Astrocyte of the hippocampus (primary cell): ENCODE measurements at places on chromosomes 5 and 9.

DNA sequence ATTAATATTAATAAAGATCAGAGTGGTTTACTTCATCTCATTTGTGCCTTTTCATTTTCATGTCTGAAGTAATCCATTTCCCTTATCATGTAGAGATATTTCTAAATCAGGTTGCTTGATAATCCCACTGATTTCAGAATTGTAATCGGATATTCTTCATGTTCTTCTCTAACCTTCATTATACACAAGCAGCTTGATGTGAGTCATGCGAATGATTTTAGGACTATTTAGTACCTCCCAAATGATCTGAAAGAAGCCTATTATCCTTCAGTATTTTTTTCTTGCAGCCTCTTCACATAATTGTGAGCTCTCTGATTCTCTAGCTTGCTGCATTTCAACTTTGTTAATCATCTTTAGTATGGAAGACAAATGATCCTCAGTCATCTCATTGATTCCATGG lies 182.0 kb downstream of the GIN1 start:
- DNase-seq = peak; percentile 36

GRCh38 chr9:79013715-79014610 lies 557.8 kb upstream of the TLE4 start:
- no peak for DNase-seq

- no peak for DNase-seq
Observed at GRCh38 chr5:38554861-38555260, 1.6 kb downstream of the LIFR start.

GRCh38 chr5:73969195-73970036 lies 343.4 kb downstream of the ARHGEF28 start:
- no peak for DNase-seq

DNA sequence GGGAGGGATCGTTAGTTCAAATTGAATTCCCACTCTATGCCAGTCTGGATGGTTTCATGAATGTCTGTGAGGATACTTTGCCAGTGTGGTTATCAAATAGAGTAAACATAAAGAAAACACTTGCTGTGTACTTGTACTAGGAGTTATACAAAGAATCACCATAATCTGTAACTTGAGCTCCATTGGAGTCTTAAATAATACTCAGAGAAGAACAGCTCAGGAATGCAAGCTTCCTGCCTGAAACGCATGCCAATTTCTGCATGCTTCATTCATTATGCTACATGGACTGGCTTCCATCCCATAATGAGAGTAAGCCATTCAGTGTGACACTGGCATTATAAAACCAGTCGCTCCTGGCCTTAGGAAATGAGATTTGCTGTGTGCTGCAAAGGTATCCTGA lies 351.4 kb downstream of the SEMA5A start:
- DNase-seq = peak; percentile 86

GRCh38 chr9:107890921-107891465 lies 401.4 kb upstream of the KLF4 start:
- DNase-seq = peak; percentile 34

DNA sequence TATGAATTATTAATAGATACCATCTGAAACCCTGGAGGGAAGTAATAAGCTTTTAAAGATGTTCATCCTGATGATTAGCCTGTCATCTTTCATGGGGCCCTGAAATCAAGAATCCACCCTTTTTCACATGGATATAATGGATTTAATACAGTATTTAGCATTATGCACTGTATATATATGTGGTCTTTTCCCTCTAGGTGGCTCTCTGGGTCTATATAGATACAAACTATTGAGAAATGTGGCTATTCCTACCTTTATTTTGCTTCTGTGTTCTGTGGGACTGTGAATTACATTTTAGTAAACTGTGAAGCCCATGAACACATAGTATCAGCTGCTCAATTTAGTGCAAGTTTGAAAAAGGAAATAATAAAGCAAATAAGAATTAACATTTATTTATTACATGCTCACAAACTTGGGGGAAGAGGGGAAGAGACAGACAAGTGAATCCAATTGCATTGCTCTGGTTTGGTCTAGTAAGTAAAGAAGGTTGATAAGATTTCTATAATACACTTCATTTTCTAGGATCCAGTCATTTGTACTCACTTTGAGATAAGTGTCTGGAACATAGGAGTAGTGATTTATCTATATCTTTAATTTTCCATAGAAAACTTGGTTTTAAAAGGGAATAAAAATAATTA lies 112.2 kb downstream of the SCAMP1 start:
- DNase-seq = peak; percentile 15

GRCh38 chr5:79856456-79857055 lies 134.5 kb downstream of the MTX3 start:
- DNase-seq = no peak

GRCh38 chr5:143696921-143697320 lies 115.0 kb upstream of the HMHB1 start:
- no peak for DNase-seq

DNA sequence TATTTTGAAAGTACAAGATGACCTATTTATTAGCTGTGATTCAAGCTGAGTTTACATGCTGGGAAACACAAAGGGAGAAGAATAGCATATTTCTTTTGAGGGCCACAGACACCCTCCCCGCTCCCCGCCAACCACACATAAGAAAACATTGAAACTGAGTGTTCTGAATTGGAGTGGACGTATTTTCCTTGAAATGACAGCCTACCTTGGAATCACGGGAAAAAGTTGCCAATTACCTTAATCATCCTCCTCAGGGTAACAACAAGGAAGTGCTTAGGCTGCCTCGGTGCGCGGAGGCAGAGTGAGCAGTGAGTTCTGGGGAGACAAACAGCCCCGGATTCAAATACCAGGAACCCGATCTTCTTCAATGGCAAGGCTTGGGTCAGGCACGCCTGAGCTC lies 31.4 kb downstream of the CFAP77 start:
- DNase-seq = no peak

GRCh38 chr5:40985501-40985900 lies 76.2 kb downstream of the C7 start:
- DNase-seq = no peak

DNA sequence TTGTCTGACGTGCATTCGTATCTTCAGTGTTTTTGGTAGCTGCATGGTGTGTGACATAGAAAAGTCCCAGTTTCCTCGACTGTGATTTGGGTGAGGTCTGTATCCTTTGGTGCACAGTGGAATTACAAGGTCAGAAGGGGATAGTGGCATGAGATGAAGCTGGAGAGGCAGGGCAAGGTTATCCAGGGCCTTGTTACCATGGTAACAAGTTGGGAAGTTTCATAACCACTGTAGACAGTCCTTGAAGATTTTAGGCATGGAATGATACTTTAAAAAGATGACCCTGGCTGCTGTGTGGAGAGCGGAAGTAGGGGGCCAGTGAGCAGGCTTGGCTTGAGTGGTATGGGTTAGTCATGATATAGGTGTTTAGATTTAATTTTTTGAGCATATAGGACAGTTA lies 11.9 kb downstream of the EHMT1 start:
- no peak for DNase-seq

DNA sequence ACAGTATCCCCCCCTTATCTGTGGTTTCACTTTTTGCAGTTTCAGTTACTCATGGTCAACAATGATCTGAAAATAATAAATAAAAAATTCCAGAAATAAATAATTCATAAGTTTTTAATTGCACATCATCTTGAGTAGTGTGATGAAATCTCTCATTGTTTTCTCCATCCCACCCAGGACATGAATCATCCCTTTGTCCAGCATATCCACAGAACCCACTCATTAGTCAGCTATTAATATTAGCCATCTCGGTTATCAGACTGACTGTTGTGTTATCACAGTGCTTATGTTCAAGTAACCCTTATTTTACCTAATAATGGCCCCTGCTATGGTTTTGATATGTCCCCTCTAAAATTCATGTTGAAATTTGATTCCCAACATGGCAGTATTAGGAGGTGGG lies 40.7 kb downstream of the FAM114A2 start:
- DNase-seq = no peak

DNA sequence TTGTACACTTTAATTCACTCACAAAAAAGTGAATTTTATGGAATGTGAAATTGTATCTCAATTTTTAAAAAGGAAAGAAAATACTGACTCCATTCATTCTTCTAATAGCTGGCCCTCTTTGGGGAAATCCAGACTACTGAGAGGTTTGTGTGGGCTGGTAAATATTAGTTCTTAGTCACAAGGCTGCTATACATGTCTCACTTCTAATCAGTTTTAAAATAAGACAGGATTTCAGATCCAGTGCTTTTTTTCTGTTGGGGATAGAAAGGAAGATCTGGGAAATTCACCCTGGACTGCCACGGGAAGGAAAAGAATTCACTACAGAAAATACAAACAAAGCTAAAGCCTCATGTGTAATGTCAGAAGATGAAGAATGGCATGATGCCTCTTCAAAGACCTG lies 32.7 kb upstream of the ADAMTSL1 start:
- DNase-seq = peak; percentile 17

DNA sequence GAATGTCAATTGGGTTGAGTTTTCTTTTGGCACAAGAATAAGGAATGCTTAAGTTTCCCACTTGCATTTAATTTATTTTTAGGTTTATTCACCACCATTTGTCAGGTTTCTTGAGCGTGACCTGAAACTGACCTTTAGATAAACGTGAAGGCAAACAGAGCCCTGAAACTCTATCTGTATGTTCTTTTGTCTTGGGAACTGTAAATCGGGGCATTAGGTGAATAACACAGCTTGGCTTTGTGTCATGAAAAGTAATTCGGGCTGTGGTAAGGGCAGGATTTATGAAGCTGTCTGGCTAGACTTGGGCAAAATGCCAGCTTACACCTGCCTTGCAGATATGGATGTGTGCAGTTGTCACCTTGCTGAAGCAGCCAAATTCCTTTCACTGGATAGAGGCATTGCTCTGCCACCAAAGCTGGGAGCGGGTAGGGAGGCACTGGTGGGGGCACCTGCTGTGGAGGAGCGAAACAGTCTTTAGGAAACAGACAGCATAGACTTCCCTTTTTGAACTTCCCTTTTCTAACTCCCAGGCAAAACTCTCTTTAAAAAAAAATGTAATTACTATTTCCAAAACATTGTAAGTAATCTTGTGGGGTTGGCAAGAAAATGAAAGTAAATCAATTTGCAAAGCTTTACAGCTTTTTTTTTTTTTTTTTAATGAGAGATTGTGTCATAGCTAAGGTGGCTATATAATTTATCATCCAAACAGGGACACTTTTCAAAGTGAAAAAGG lies 545.2 kb downstream of the CSNK1G3 start:
- peak; percentile 57 for DNase-seq

- DNase-seq = no peak
Observed at GRCh38 chr5:43589310-43589709, 13.7 kb upstream of the NNT start.

GRCh38 chr9:35684921-35685320 lies 4.8 kb downstream of the TPM2 start:
- no peak for DNase-seq

GRCh38 chr9:97388721-97389238 lies 23.1 kb upstream of the TDRD7 start:
- DNase-seq = no peak

DNA sequence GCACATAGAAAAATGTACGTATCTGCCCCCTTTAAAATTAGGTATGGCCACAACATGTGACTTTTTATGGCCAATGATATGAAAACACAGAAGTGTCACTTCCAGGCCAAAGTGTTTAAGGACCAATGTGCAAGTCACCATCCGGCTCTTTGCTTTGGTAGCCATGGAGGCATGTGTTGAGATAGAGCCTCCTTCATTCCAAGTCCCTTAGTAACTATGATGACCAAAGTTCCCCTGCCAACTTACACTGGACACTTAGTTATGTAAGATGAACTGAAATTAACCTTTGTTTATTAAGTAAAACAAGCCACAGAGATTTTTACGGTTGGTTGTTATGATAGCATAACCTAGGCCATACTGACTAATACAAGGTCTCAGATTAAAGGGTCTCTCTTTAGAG lies 51.0 kb downstream of the FBN2 start:
- peak; percentile 10 for DNase-seq

DNA sequence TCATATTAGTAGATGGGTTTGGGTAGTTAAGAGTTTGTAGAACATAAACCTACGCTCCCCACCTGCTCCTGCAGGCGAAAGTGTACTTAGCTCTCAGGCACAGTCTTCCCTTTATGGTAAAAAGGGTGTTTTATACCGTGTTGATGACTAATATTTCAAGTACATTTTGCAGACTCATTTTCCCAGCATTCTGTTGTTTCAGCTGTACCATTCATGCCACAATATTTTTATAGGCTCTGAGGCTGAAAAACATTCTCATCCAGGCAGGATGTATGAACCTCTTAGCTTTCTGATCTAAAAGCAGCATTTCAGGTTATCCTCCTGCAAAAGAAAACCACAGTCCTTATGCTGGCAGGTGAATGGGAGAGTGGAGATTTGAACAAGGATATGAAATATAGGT lies 231.4 kb downstream of the NR2F1-AS1 start:
- peak; percentile 59 for DNase-seq

DNA sequence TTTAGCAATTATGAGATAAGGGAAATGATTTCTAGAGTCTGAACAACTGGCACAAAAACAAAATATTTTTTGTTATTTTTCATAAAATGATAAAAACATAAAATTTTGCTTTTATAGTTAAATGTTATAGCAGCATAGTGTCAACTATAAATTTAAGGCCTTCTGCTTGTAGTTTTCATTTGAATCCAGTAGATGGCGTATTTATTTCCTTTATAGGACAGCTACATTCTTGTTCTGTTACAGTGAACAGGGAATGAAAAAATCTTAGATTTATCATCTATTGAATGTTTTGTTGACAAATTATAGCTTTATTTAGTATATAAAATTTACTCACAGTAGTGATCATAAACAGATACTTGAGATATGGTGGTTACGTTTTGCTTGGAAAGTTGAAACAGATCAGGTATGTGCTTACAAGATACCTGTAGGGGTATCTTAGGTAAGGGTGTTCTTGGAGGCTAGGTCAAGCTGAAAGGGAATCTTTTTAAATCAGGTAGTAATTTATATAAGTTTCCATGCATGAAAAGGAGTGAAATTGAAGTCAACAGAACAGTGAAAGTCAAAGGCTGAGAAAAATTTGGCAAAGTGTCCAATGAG lies 239.3 kb upstream of the GRIN3A start:
- peak; percentile 37 for DNase-seq

DNA sequence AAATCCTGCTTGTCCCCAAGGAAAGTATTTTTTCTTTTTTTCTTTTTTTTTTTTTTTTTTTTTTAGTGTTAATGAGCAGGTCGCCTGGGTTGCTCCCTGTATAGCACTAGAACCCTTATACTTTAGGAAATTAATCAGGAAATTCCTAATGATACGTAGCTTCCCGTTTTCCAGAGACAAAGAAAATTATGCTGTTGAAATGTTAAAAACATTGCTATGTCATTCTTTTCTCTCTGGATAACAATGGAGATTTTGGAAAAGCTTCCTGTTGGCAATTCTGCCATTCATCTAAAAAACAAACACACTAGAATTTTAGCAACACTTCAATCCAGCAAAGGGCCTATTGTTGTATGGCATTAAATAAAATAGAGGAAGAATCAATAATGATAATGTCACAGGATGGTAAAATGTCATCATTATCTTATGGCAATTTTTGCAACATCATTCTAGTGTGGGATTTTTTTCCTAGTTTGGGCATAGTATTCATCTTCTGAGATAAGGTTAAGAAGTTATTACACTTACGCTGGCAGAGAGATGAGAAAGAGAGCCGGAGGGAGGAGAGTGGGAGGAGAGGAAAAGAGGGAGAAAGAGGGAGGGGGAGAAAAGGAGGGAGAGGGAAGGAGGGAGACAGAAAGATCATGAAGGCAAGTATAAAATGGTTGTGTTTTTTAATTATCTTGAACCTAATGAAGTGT lies 315.8 kb upstream of the PDE4D start:
- no peak for DNase-seq
